ENCODE measurements at places on chromosomes 11 and 22.

DNA sequence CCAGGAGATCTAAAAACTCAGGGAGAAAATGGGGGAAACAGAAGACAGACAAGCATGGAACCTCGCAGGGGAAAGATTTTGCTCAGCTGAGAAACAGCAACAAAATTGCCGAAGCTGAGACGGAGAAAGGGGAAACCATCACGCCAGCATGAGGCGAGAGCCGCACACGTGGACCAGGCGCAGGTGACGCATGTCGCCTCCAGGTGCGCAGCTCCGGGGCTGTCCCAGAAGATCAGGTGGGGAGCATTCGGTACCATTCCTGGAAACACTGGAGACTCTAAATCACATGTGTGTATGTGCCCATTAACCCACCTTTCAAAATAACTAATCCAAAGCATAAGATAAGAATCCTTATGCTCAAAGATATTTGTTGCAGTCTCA lies 121.7 kb downstream of the BRD1 start:
- DNase-seq, result no peak

DNA sequence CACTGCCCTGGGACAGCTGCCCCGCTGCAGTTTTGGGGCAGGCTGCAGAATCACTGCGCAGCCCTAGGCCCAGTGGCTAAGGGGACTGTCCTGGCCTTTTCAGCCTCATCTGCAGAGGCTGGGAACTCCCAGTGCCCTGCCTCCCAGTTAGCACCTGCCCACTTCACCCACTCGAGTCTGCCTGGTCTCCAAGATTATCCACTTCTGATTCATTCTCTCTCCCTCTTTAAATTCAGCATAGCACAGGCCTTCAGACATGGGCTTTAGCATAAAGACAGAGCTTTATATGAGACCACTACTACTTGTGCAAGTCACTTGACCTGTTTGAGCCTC lies 8.9 kb downstream of the DAGLA start:
- DNase-seq, result no peak

GRCh38 chr11:119307219-119307618 lies 9.7 kb downstream of the MCAM start:
- no peak for DNase-seq

DNA sequence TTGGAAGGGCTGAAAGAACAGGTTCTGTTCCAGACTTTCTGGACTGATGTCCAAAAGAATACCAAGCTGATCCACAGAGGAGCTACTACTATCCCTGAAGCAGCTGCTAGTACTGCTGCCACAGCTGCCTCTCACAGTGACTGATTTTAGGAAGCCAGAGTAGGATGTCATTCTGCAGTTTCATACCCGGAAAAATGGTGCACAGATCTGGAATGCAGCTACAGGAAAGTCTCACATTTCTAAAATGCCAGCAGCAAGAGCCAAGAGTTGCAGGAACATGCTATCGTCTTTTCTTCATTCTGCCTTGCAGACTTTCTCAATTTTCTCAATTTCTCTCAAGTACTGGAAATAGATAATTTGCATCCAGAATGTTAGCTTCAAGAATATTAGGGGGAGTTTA lies 19.4 kb upstream of the CCDC179 start:
- no peak for DNase-seq

GRCh38 chr22:35299673-35300499 lies at the start of gene TOM1:
Gene TOM1, plus strand, starts transcription at chr22:35299894. Its CDS starts 35 bp downstream, at chr22:35299929.
- DNase-seq, result peak; percentile 94

- DNase-seq, result no peak
Measured at GRCh38 chr22:22196018-22196533, 48.5 kb upstream of the VPREB1 start.

DNA sequence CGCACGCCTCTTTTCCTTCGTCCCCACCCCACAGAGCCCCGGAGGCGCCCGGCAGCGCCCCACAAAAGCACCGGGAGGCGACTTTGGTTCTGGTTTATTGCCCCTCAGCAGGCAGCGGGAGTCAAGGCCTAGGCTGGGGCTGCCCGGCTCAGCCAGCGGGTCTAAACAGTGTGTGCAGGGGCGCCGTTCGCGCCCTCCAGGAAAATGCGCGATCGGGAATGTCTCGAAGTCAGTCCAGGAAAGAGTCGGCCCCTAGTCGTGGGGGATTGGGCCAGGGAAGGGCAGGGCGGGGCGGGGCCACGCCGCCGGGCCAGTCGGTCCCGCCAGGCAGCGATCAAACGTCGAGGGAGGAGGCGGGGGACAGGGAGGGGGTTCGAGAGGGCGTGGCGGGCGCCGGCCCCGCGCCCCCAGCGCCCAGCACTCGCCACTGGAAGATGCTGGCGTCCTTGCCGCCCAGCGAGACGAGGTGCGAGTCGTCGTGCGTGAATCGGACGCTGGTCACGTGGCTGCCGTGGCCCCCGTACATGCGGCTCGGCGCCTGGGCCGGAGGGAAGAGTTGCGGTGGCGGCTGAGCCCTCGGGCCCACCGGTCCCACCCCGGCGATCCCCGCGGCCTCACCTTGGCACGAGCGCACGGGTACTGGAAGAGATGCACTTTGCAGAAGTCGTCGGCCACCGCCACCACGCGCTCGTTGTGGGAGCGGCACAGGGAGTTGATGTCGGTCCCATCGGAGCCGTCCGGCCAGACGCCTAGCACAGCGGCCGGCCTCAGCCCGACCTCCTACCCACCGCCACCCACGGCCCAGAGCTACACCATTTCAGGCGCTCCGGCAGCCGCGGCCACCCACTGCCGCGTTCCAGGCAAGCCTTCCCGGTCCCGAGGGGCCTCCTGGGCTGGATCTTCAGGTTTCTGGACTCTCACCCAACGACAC lies 741 bp upstream of the MTA2 start:
- peak; percentile 36 for DNase-seq

DNA sequence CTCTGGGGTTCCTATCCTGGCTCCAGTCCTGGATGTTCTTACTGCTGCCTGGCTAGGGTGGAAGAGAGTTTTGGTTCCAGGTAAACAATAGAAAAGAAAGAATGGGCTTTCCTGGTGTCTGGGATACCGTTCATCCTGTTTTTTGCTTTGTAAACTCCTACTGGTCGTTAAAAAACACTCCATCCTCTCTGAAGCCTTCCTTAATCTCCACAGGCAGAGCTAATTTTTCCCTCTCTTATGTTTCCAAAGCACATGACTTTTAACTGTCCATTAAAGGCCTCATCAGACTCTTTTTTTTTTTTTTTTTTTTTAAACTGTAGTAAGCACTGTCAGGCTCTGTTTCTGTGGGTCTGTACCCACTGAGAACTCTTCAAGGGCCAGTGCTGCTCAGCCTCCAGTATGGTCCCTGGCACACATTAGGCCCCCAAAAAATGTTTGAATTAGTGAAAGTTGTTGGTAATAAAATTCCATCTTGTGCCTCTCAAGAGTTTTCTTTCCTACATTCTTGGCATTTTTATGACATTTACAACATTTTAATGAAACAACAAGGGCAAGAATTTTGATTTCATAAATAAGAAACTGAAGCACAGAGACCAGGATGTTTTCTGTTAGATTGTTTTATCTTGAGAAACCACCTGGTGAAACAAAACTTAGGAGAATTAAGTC lies 104.2 kb downstream of the TEAD1 start:
- DNase-seq, result no peak

DNA sequence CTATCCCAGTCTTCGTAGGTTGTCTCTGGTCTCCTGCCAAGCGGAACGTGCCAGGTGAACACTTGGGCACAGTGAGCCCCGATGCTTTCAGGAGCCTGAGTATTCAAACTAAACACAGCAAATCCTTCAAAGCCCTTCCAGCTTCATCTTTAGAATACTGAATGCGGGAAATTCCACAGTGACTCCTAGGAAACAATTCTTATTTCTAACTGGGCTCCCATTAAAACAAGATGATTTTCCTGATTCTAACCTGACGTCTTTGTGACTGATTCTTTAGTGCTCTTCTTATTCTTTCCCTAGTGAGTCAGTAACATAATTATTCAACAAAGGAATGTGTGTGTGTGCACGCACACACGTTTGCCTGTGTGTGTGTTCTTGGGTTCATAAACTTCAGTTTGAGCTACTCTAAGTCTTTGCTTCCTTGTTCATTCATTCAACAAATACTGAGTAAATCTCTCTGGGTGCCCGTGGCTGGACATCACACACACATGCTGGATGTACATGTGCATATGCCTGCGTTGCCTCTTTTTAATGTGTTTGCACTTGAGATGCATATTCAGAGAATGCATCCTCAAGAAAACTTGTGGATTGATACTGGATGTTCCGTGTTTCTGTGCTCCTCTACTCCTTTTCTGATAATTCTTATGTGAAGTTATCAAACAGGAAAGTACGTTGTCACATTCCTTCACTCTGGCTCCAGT lies 134.5 kb downstream of the WNT7B start:
- DNase-seq, result no peak

DNA sequence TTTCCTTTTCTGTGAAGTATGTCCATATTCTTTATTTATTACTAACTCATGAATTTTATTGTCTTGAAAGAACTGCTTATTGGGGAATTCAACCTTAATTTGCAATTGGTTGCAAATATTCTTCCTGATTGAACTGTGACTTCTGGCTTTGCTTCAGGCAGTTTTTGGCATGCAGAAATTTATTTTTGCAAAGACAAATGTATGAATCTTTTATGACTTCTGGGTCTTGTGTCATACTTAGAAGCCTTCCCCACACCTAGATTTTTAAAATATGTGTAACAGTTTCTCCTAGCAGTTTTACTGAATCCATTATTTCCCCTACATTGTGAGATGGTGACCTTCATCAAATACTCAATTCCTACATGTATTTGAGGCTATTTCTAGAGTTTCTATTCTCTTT lies 12.3 kb downstream of the MRE11 start:
- no peak for DNase-seq

GRCh38 chr11:121570453-121570852 lies 117.7 kb upstream of the SORL1-AS1 start:
- no peak for DNase-seq

DNA sequence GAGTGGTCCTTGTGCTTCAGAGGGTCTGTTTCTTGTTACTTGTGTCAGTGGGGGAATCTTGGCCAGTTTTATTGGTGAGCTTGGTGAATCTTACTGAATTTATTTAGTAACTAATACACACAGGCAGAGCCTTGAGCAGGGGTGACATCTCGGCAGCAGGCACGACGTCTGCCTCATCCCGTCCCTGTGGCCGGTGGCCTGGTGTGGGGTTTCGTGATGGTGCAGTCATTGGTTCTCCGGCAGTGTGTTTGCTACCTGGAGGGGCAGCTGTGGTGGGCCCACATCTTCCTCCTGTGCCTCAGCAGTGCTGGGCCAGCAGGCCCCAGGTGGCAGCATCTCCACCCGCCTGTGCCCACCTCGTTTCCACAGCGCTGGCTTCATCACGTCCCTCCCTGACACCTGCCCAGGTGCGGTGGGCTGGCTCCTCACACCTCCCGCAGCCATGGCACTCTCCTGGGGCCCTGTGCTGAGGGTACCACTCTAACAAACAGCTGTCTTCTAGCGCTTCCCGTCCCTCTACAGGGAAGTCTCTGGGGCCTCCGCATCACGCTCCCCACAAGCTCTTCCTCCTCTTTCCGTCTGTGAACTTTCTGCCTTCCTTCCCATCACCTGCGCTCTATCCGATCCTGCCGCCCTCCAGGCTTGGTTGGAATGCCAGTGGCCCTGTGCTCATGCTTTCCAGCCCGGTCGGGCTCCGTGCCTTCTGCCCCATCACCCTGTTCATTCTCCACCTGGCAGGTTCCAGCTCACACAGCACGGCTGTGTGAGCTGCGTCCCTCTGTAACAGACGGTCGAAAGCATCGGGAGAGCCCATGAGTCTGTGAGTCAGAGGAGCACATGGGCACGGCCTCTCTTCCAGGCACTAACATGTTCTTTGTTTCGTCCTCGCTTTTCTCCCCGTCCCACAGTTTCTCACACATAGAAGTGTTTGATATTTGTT lies 203.4 kb downstream of the TBC1D22A start:
- DNase-seq, result no peak

- DNase-seq, result no peak
Measured at GRCh38 chr11:59708537-59708936, 5.1 kb downstream of the OR10V1 start.

DNA sequence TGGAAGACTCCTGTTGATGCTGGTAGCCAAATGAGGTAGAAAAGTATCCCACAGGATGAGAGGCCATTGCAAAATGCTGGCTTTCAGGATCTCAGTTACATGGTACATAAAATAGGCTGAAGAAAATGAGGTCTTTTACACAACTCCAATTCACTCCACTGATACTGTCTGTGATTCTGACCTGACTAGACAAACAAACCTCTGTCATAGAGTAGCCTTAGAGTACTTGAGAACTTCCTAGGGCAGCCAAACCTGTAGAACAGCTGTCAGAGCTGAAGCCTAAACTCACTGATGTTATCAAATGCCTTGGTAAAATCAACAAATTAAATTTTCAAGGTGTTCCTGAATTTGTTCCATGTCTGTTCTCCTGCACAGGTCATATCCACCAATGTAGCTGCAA lies 26.2 kb upstream of the POGLUT3 start:
- DNase-seq, result no peak

DNA sequence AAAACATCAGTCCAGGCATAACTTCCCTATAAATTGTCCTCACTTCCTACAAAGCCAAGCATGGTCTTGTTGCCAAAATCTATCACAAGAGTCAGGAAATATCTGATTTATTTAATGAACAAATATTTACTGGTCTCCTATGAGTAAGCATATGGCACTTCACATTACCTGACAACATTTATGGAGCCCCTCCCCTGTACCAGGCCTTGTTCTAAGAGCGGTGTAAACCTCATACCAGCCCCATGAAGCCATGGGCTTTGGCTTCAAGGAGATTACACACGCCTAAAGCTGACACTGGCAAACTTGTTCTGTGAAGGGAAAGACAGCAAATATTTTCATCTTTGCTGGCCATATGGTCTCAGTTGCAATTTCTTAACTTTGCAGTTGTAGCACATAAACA lies 43.0 kb upstream of the EIF3D start:
- no peak for DNase-seq

- no peak for DNase-seq
Measured at GRCh38 chr11:93532281-93532789, 10.9 kb downstream of the SMCO4 start.

DNA sequence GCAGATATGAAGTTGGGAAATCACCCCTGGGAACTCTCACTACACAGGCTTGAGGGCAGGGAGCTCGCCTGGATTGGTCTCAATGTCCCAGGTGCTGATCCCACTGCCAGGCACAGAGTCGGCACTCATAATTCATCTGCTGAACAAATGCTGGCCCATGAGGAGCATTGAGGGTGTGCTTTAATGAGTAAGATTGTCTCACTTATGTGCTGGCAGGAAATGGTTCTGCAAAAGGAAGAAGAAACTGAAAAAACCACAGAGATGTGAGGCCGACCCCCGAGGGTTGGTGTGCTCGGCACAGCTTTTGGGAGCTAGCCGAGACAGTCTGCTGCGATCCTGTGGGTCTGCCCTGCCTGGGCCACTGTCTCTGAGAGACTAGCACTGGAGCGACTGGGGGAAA lies 9.4 kb downstream of the PLAAT2 start:
- peak; percentile 41 for DNase-seq

GRCh38 chr11:83195649-83196048 lies 2.1 kb downstream of the ANKRD42 start:
- DNase-seq, result no peak

- no peak for DNase-seq
Measured at GRCh38 chr11:2762031-2762380, 62.2 kb upstream of the KCNQ1OT1 start.

GRCh38 chr22:19226428-19226827 lies 47.9 kb upstream of the SLC25A1 start:
- no peak for DNase-seq

All from stimulated activated CD4-positive, alpha-beta T cell treated with anti-CD3 and anti-CD28 coated beads, TNF-alpha, amount 100 ng/mL, for 24 hours (primary cell).